ENCODE measurements at places on chromosomes 13 and 19. TPM values are rescaled to one million over a fixed set of nuclear protein-coding genes. Genes with fewer than 3 reads are reported as not detected.

The ATP4B gene
- not detected for polyA plus RNA-seq

- H3K36me3 ChIP-seq: no peaks in the 10 kb centered on the region
- H3K4me3 ChIP-seq: no peak overlapping the region
- H3K27ac ChIP-seq: no peak overlapping the region
- no peak for DNase-seq
- H3K27me3 ChIP-seq: no peaks in the 10 kb centered on the region
- no peaks in the 10 kb centered on the region for H3K4me1 ChIP-seq
Observed at GRCh38 chr19:28456252-28456651, 756.7 kb downstream of the UQCRFS1 start.

DNA sequence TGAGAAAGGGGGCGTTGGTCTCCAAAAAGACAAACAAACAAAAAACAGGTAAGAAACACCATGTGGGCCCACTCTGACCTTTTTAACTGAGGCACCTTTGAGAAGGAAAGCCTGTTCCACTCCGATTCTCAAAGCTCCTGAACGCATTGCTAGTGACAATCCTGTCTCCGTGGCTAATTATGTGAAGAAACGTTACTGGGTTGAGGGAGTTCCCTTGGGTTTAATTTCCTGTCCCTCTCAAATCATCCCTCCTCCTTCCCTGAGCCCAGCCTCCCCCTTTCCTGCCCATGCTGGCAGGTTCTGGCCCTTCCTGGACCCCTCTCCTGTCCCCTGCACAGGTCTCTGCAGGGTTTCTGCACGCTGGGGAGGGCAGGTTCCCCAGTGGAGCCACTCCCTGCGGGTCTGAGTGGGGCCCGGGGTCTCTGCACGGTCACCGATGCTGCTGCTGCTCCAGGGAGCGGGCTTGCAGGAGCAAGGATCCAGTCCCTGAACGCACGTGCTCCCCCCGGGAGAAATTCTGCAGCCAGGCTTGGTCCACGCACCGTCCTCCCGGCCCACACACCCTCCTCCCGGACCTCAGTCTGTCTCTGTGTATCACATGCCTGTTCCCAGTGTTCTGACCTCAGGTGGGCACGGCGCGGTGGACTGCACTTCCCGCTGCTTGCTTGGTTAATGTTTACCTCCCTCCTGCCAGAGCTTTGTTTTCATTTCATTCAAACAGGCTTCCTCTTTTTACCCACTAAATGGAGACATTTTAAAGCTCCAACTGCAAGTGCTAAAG lies 76.4 kb upstream of the MCF2L start:
- no peak overlapping the region for H3K4me3 ChIP-seq
- no peak overlapping the region for H3K27ac ChIP-seq
- H3K27me3 ChIP-seq: peaks cover 8% of the 10 kb centered on the region
- H3K4me1 ChIP-seq: peaks cover 33% of the 10 kb centered on the region
- DNase-seq: no peak
- no peaks in the 10 kb centered on the region for H3K36me3 ChIP-seq

DNA sequence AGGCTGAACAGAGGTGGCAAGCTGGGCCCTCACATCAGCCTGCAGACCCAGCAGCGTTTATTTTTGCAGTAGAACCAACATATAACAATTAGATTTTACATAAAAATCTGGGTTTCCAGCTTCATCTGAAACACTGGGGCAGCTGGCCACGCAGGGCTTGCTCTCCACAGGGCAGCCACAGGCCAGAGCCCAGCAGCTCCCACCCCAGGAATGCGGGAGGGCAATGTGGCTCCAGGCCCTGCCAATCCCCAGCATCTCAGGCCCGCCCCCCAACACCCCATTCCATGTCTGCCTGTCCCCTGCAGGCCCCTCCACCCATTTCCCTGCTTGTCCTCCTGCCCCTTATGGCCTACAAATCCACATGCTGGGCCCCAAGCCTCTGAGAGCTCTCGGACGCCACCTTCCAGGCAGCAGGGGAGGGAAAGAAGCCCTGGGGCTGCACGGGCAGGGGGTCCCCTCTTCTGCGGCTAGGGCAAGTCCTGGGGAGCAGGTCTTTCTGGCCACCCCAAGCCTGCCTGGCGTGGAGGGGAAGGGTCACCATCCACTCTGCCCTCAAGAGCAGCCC lies 15.0 kb upstream of the VSTM2B start:
- peaks cover 27% of the 10 kb centered on the region for H3K27me3 ChIP-seq
- no peak overlapping the region for H3K27ac ChIP-seq
- no peak overlapping the region for H3K4me3 ChIP-seq
- no peaks in the 10 kb centered on the region for H3K36me3 ChIP-seq
- DNase-seq: no peak

GRCh38 chr13:54110597-54110996 lies 1082.0 kb downstream of the OLFM4 start:
- DNase-seq: no peak
- no peaks in the 10 kb centered on the region for H3K36me3 ChIP-seq
- H3K27ac ChIP-seq: no peak overlapping the region
- H3K4me3 ChIP-seq: no peak overlapping the region
- H3K27me3 ChIP-seq: no peaks in the 10 kb centered on the region
- no peaks in the 10 kb centered on the region for H3K4me1 ChIP-seq

DNA sequence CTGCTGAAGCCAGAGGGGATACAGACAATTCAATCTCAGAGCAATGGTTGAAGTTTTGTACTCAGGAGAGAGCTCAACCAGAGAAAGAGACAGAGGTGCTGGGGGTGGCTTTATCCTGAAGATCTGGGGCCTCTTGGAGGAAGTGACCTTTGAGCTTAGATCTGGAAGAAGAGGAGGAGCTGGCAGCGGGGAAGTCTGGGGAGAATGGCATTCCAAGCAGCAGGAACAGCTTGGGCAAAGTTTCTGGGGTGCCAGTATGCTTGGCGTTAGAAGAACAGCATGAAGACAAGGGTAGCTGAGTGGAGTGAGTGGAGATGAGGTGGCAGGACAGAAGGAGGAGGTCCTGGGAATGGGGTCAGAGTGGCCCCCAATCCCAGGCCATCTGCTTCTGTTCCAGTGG lies 11.3 kb downstream of the MAST3 start:
- H3K4me3 ChIP-seq: no peak overlapping the region
- H3K27me3 ChIP-seq: no peaks in the 10 kb centered on the region
- no peak overlapping the region for H3K27ac ChIP-seq
- no peak for DNase-seq

DNA sequence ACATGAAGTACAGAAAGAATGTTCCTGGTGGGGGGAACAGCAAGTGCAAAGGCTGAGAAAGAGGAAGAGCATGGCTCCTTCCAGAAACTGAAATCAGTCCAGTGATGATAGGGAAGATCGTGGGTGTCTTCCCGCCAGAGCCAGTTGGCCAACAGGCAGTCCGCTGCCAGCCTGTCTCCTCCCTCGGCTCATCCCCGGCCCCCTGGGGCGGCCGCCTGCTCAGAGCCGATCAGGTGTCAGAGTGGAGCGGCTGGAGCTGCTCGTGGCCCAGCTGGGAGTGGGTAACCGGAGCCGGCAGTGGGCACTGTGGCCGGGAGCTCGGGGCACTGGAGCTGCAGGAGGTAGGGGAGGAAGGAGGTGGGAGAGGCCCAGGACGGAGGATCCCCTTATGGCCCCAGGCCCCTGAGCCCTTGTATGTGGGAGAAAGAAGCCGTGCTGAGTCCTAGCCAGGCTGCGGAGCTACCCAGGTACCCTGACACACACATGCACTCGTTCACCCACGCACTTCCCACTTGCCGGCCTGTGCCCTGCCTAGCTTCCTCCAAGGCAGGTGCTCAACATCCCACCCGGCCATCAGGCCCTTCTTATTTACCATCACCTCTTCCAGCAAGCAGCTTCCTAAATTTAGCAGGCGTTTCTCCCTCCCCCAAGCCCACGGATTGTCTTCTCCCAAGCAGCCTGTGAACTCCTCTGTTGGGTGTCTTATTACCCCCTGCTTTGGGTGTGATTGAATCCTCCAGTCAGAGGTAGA lies 1.7 kb downstream of the ANKRD24 start:
- H3K36me3 ChIP-seq: no peaks in the 10 kb centered on the region
- peaks cover 16% of the 10 kb centered on the region for H3K4me1 ChIP-seq
- no peaks in the 10 kb centered on the region for H3K27me3 ChIP-seq
- H3K4me3 ChIP-seq: no peak overlapping the region

DNA sequence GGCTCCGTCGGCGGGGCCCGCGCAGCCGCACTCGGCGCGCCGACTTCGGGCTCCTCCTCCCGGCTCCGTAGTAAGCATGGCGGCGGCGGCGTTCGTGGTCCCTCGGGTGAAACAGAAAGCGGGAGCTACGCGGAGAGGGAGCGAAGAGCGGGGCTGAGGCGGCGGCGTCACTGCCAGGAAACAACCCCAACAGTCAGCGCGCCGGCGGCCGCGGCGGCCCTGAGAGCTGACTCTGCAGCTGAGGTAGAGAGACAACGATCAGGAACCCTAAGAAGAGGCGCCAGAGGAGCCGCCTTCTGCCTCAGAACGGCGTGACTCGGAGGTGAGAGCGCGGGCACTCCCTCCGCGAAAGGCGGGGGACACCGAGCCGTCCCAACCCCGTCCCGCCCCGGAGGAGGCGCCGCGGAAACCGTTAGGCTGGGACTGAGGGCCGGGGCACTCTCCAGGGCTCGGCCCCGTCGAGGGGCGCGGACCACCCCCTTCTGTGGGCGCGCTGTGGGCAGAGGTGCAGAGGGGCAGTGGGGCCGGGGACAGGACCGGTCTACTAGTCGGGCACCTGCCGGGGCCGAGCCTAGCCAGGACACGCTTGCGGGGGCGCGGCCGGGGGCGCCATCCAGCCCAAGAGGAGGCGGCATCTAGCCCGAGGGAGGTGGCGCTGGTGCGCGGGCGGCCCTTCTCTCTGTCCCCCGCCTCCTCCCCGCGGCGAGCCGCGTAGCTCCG lies at the start of gene FNDC3A:
Gene FNDC3A, plus strand, starts transcription at position 57 of the 720 bp plus-strand sequence. CDS start 30,279 bp downstream, outside the sequence.
- no peaks in the 10 kb centered on the region for H3K36me3 ChIP-seq
- peak within 1 kb of the TSS; percentile 90 for H3K4me3 ChIP-seq
- H3K27me3 ChIP-seq: no peaks in the 10 kb centered on the region
- H3K27ac ChIP-seq: peak within 1 kb of the TSS; percentile 99
- H3K4me1 ChIP-seq: peaks cover 43% of the 10 kb centered on the region

DNA sequence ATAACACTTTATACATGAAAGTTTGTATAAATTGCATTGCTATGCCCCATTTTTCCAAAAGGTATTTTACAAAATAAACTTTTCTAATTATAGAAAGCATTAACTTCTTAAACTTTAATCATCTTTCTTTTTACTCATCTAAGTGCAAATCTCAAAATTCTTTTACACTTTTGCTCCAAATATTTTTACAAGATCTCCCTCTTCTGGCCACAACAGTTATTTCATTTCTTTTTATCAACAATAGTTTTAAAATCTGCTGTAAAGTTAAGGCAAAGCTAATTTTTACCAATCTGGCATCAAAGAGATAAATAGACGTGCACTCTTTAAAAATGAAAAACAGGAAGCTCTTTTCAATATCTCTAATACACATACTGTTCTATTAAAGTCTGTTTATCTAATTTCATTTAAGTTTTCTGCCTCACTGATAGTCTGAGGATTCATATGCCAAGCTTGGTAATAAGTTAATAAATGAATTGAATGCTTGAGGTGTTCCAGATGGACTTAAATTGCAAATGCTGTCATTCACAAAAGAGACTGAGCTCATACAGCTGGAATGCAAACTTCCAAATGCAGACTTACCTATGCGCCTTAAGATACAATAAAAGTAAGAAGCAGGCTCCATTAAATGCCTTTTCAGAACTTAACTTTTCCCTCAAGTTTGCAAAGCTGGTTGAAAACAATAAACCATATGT lies 583.0 kb upstream of the ATXN8OS start:
- H3K27me3 ChIP-seq: no peaks in the 10 kb centered on the region
- no peaks in the 10 kb centered on the region for H3K36me3 ChIP-seq
- no peak for DNase-seq
- no peaks in the 10 kb centered on the region for H3K4me1 ChIP-seq

The ACER1 gene
- not detected for polyA plus RNA-seq

DNA sequence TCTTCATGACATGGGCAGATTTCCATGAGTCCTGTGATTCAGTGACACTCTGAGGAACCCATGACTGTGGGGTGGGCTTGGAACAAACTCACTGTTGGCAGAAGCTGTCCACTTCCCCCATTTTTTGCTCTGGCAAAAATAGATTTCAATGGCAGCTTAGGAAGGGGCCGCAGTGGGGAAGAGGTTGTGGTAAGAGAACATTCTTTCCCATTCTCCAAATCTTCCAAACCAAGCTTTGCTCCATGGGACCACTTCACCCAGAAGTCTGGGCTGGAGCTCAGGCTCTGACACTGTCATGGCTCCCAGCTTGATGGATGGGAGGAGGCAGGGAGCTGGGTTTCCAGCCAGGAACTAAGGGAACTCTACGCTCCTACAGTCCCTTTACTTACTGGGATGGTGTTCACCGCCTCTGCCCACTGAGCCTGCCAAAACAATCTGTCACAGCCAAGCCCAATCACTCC lies 24.9 kb upstream of the MEDAG start:
- no peaks in the 10 kb centered on the region for H3K4me1 ChIP-seq
- no peaks in the 10 kb centered on the region for H3K36me3 ChIP-seq
- DNase-seq: peak; percentile 30
- H3K4me3 ChIP-seq: no peak overlapping the region
- no peaks in the 10 kb centered on the region for H3K27me3 ChIP-seq

The C13orf42 gene
- polyA plus RNA-seq: 0.01 TPM

- H3K27me3 ChIP-seq: no peaks in the 10 kb centered on the region
- no peak overlapping the region for H3K4me3 ChIP-seq
- no peaks in the 10 kb centered on the region for H3K36me3 ChIP-seq
- DNase-seq: no peak
- no peak overlapping the region for H3K27ac ChIP-seq
- H3K4me1 ChIP-seq: no peaks in the 10 kb centered on the region
Observed at GRCh38 chr13:101829484-101829883, 377.0 kb downstream of the ITGBL1 start.

The C13orf46 gene
- polyA plus RNA-seq: 0.37 TPM

The GPR183 gene
- polyA plus RNA-seq: 2.6 TPM

GRCh38 chr13:44271031-44271455 lies 102.6 kb upstream of the SERP2 start:
- H3K27ac ChIP-seq: peak overlapping the region; percentile 72
- H3K4me1 ChIP-seq: peaks cover 45% of the 10 kb centered on the region
- no peak overlapping the region for H3K4me3 ChIP-seq
- H3K27me3 ChIP-seq: no peaks in the 10 kb centered on the region
- DNase-seq: no peak

- no peak overlapping the region for H3K4me3 ChIP-seq
- no peaks in the 10 kb centered on the region for H3K36me3 ChIP-seq
- no peaks in the 10 kb centered on the region for H3K27me3 ChIP-seq
- peaks cover 7% of the 10 kb centered on the region for H3K4me1 ChIP-seq
Observed at GRCh38 chr19:18972301-18972811, 31.3 kb upstream of the HOMER3 start.

The PRPF31 gene
- polyA plus RNA-seq: 52.8 TPM

The SIGLECL1 gene
- polyA plus RNA-seq: not detected
